ENCODE measurements at places on chromosomes 5 and 9.

DNA sequence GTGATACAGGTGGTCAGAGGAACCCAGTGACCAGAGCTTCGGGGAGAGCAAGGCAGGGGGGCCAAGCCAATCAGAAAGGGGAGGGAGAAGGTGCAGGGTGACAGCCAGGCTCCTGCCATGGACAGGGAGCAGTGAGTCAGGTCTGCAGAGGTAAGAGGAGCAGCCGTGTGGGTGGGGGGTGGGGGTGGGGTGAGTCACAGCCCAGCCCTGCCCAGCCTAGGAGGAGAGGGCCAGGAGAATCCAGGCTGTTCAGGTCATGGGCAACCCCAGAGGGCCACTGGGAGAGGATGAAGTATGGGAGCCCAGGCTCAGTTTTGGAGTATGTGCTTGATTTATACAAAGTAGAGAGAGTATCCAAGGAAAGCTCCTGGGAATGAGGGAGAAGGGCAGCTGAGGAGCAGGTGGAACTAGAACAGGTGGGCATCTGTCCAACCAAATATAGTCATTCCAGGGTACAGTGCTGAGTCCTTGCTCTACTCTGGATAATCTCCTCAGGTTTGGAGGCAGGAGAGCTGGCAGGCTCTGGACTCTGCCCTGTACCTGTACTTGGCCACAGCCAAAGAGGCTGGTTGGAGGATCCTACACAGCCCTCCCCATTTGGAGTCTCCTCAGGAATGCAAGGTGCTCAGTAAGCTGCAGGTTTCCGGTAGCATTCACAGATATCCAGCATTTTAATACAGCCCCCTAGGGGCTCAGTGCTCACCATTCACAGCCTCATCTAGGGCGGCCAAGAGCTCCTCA is 1.6 kb downstream of the HBEGF start:
- DNase-seq, result no peak

DNA sequence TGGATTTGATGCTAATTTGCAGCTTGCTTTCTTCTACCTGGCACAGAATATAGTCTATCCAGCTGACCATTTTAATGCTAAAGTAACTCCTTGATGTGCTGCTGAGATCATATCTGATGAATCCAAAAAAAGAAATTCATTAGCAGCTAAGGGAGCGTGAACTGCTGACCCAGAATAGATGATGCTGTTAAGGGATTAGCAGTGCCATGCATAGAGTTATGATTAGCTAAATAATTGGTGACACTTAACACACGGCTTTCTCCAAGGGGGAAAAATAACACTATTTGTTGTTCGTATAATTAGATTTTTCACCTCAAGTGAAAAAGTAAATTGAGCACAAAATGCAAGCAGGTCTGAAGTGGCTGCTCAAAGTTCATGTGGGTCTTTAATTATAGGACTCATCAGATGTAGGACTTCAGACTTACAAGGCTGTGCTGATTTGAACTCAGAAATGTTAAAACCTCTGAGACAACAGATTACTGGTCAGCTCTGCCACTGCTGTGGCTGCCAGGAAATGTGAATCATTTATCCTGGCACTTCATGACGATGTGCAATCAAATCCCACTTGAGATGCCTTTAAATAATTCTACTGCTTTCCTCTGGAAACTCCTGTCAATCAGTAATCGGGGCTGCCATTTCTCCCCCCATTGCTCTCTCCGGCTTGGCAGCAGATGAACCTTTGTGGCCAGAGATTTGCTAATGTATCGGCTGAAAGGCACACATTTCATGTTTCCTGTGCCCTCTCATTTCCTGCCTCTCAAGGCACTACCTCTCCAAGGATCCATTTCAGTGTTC is 291.6 kb upstream of the C9orf72 start:
- no peak for DNase-seq

- no peak for DNase-seq
Measured at GRCh38 chr5:134568761-134569695, 43.6 kb downstream of the JADE2 start.

DNA sequence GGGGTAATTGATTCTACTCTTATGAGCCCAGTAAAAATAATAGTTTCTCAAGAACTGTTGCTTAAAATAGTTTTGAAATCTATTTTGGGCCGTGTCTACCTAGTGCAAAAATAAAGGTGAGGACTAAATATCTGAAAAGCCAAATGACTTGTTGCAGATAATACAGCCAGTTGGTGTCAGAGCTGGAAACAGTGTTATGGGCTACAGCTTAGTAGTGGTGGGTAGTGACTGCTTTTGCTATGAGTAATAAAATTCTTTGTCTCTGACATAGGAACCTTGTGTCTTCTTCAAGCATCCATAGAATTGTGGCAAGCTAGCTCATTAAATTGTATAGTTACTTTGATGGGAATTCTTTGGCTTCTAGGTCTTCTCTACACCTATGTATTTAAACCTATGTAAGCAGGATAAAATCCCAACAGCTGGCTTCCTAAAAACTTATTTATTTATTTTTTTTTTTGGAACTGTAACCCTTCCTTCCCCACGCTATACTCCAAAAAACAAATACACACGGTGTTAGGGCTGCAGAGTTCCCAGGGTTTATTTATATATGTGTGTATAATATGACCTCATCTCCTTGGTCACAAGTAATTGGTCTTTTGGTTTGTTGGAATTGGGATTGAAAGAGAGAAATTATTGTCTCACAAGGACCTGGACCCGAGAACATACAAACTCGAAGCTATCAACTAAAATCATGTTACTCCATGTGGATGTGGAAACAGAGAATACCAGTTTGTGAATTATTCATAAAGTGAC is 138.0 kb downstream of the NUDT12 start:
- DNase-seq, result no peak

GRCh38 chr9:118533101-118533500 is 828.9 kb downstream of the TLR4 start:
- no peak for DNase-seq

DNA sequence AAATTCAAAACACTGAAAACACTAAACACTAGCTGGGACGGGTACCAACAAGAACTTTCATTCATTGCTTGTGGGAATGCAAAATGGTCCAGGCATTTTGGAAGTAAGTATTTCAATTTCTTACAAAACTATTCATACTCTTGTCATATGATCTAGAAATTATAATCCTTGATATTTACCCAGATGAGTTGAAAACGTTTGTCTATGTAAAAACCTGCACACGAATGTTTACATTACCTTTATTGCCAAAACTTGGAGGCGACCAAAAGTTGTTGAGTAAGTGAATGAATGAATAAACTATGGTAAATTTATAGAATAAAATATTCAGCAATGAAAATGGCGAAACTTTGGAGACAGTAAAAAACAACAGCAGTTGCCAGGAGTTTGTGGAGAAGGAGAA is 222.1 kb upstream of the EDIL3 start:
- no peak for DNase-seq

- DNase-seq, result no peak
Measured at GRCh38 chr5:62909326-62909725, 330.7 kb downstream of the LRRC70 start.
